A549 treated with DMSO at 1 μM for 4 hours (cell line): ENCODE measurements at places on chromosomes 7 and 10. TPM values are rescaled to one million over a fixed set of nuclear protein-coding genes. Genes with fewer than 3 reads are reported as not detected.

The MSMB gene
- not detected in 5 replicates for total RNA-seq

The NOS3 gene
- 0.17 to 0.49 TPM (median 0.26 TPM) in 5 replicates for total RNA-seq

The DYNC1I1 gene
- total RNA-seq = 0.14 to 0.36 TPM in 2 of 5 replicates, not detected in the others

The HYAL4 gene
- 0.07 TPM in 1 of 5 replicates, not detected in the others for total RNA-seq

The PRKAR2B gene
- total RNA-seq = 2.8 to 4.5 TPM (median 3.5 TPM) in 5 replicates
